ENCODE measurements at places on chromosomes 1 and 21.

DNA sequence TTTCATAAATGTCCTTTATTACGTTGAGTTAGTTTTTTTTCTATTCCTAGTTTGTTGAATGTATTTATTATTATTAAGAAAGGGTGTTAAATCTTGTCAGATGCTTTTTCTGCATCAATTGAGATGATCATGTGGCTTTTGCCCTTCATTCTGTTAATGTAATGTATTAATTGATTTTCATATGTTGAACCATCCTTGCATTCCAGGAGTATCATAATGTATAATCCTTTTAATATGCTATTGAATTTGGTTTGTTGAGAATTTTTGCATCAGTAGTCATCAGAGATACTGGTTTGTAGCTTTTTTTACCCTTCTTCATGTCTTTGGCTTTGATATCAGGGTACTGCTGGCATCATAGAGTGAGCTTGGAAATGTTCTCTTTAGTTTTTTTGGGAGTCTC, 100.0 kb downstream of the POFUT2 start:
- no peak for DNase-seq

DNA sequence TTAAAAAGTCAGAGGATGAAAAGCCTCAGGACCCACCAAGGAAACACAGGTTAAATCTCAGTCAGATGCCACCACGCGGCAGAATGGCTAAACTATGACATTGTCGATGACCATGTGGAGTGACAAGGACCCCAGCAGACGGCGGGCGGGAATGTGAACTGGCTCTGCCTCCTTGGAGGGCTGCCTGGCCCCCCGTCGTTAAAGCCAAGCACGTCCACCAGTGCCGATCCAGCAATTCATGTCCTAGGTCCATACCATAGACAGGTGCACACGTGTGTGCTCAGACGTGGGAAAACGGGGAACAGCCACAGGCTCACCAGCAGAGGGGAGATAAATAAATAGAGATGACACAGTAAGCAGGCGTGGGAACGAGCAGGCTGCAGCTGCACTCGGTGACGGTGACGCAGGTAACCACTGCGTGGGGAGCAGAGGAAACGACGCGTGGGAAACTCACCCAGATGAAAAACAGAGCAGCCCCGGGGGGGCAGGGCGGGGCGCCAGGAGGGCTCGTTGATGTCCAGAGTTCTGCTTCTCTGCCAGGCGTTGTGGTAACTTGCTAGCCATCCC, 28.3 kb upstream of the PCBP3 start:
- peak; percentile 85 for DNase-seq

- DNase-seq: no peak
Measured at GRCh38 chr1:184080309-184080708, 28.8 kb downstream of the TSEN15 start.

GRCh38 chr1:116690849-116691406, 23.4 kb upstream of the IGSF3 start:
- no peak for DNase-seq

GRCh38 chr1:237832858-237833257, 57.9 kb downstream of the ZP4 start:
- no peak for DNase-seq

DNA sequence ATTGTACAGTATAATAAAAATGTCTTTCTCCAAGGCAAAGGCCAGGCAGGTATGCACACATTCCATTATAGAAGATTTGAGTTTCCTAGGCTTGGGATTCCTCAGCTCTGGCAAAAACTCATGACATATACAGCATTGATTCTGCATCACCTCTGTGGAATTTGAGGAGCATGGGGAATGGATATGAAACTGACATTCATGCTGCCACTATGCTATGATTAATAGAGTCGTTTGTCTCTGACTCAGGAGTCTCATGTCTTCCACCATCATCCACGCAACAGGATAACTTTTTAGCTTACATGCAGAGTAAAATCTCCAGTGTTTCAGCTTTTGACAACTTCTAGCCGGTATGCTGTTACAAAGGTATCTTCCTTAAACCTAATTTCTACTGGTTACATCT, 49.8 kb upstream of the ADORA3 start:
- no peak for DNase-seq

GRCh38 chr1:2190491-2190976, 4.0 kb downstream of the FAAP20 start:
- no peak for DNase-seq

GRCh38 chr1:76314730-76315129, 240.2 kb downstream of the ST6GALNAC3 start:
- DNase-seq: no peak

DNA sequence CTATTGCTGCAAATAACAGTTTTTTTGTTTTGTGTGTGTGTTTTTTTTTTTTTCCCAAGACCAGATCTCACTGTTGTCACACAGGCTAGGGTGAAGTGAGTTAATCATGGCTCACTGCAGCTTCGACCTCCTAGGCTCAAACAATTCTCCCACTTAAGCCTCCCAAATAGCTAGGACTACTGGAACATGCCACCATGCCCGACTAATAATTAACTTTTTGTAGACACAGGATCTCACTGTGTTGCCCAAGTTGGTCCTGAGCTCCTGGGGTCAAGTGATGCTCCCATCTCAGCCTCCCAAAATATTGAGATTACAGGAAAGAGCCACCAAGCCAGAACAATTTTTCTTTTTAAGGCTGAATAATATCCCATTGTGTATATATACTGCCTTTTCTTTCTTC, 34.9 kb downstream of the DRAM2 start:
- no peak for DNase-seq

DNA sequence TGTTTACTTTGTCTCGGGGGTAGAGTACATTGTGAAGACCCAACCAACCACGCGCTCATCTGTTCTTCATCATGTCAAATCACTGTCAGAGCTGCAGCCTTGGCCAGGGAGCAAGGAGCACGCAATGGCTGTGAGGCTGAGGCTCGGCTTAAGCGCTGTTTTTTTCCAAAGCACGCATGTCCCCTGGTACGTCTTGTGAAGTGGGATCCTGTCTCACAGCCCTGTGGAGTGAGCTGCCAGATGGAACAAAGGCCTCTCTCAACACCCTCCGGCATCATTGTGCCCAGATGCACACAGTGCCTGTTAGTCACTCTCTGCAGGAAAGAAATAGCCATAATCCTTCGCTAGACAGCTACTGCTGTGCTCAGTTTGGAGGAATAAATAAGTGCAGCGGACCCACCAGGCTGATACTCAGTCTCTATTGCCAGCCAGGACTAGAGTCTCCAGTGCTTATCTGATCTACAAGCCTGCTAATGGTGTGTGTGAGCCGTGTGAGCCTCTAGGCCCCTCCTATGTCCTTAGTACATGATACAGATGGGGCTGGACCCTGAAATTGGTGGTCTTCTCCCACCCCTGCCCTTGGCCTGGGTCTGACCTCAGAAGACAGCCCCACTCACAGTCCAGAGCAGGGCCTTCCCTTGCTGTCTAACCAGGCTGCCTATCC, 91.3 kb upstream of the COA6 start:
- no peak for DNase-seq

DNA sequence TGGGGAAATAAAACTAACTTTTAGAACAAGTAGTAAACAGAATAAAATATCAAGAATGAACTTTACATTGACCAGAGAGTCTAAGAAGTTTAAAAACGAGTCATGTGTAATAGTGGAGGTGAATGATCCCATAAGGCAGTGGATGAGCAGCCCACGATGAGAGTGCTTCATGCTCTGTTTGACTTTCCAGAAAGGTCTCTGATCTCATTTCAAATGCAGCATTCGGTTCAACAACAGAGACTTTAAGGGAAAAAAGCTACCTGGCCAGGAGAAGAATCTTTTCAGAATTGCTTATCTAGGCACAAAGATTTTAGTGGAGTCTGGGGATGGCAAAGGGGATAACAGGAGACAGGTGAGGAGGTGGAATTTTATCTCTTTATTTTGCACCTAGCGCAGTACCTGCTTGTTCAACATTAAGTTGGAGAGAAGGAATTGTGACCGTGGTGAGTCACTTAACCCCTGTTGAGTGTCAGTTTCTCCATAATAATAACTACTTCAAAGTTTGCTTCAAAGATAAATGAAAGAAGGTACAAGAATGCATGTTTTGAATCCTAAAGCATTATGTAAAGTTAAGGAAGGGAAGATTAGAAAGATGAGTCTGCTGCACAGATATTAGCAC, 94.9 kb upstream of the KIF26B start:
- no peak for DNase-seq
